MV-4-11 (cell line): ENCODE measurements at places on chromosomes 13 and 19.

- peak; percentile 69 for DNase-seq
Observed at GRCh38 chr19:50896591-50897190, 14.5 kb downstream of the KLK4 start.

- peak; percentile 100 for DNase-seq
Observed at GRCh38 chr19:47600246-47601179, 8.4 kb upstream of the BICRA start.

GRCh38 chr19:17164639-17165038 is 50.5 kb upstream of the USE1 start:
- DNase-seq, result no peak

DNA sequence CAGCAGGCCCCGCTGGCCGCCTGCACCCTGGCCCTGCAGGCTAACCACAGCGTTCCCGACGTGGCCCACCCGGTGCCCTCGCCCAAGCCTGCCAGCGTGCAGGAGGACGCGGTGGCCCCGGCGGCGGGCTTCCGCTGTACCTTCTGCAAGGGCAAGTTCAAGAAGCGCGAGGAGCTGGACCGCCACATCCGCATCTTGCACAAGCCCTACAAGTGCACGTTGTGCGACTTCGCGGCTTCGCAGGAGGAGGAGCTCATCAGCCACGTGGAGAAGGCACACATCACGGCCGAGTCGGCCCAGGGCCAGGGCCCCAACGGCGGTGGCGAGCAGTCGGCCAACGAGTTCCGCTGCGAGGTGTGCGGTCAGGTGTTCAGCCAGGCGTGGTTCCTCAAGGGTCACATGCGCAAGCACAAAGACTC is 72.1 kb downstream of the ZNF536 start:
- DNase-seq, result no peak

GRCh38 chr19:18329035-18329376 is 6.1 kb upstream of the LSM4 start:
- no peak for DNase-seq

GRCh38 chr13:57346786-57347185 is 179.8 kb downstream of the PRR20E start:
- no peak for DNase-seq

DNA sequence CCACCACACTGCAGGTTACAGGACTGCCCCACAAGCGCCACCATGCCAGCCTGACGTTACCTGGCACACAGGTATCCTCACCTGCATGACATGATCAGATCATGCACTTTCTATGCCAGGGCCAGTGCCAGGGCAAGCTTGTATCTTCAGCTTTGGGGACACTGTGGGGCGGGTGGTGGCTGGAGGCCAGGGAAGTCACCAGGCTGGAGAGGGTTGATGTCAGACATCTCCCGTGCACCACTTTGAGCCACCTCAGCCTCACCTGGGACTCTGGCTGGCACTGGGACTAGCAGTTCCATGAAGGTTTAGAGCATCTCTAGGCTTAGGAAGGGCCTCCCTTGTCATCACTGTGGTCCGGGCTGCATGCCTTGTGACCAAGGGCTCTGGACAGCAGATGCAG is 97.2 kb downstream of the WTIP start:
- no peak for DNase-seq

DNA sequence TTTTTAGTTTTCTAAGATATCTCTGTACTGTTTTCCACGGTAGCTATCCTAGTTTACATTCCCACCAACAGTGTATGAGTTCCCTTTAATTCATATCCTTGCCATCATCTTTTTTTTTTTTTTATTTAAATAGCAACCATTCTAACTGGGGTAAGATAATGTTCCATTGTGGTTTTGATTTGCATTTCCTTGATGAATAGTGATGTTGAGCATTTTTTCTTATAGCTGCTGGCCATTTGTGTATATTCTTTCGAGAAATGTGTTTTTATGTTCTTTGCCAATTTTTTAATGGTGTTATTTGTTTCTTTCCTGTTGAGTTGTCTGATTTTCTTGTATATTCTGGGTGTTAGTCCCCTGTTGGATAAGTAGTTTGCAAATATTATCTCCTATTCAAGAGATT is 454.8 kb downstream of the DACH1 start:
- DNase-seq, result no peak

DNA sequence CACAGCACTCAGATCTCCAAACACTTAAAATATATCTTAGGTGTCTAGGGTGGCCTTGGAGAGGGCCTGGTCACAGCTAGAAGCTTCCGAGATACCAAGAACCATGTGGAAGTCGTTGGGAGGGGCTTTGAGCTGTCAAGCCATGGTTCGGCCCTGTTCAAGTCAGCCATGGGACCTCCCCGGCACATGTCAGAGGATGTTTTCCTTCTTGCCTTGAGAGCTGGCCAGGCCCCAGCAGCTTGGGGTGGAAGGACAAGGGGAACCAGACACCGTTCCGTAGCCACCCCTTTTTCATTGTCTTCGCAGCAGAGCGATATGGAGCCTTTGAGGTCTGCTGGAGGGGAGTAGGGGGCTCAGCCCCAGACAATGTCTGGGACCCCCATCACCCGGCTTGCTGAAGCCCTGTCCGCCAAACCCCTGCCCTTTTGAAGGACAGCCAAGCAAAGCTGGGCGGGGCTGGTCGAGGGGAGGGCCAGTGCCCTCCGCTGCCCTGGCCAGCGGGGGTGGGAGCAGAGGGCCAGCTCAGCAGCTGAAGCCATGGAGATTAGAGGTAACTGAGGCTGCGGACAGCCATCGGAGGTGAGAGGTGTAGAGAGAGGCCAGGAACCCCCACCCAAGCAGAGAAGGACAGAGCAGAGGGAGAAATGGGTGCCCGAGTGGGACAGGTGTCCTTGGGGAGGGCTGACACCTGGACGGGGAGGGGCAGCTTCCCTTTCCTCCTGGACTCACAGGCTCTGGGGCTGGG is 435 bp downstream of the KLK11 start:
- DNase-seq, result no peak

- DNase-seq, result peak; percentile 100
Observed at GRCh38 chr19:44587963-44588770, 25.2 kb upstream of the IGSF23 start.

- DNase-seq, result no peak
Observed at GRCh38 chr13:114047358-114047881, 73.5 kb upstream of the C13orf46 start.

- DNase-seq, result no peak
Observed at GRCh38 chr19:27770095-27770494, 1442.9 kb downstream of the UQCRFS1 start.

DNA sequence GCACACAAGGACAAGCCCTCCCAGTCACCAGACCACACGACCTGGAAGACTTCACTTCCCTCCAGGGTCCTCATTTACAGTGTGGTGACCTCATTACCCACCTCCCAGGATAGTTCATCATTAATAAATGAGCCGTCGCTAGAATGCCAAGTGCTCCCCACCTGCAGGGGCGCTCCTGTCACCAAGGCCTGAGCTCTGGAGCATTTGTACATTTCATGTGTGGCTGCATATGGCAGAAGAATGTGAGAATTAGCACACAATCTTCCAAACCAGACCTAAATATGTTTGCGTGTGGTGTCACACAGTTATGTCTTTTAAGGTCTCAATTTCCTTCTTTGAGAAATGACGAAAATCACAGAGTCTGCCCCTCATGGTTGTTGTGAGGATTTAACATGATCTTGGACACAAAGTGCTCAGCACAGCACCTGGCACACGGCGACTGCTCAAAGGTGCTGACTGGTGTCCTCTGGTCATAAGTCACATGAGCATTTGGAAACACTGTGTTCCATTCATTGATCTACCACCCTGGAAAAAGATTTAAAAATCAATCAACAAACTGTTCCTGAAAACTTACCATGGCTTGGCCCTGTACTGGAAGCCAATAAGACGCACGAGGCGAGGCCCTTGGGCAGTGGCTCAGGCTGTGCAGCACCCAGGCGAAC is 150.6 kb upstream of the SPACA7 start:
- DNase-seq, result no peak

- no peak for DNase-seq
Observed at GRCh38 chr13:51156648-51157047, 45.6 kb upstream of the C13orf42 start.

- no peak for DNase-seq
Observed at GRCh38 chr13:81275666-81276258, 934.8 kb upstream of the SPRY2 start.

- DNase-seq, result no peak
Observed at GRCh38 chr19:41106177-41106576, 8.1 kb upstream of the CYP2F1 start.
